ENCODE measurements at places on chromosomes 1 and 21.

DNA sequence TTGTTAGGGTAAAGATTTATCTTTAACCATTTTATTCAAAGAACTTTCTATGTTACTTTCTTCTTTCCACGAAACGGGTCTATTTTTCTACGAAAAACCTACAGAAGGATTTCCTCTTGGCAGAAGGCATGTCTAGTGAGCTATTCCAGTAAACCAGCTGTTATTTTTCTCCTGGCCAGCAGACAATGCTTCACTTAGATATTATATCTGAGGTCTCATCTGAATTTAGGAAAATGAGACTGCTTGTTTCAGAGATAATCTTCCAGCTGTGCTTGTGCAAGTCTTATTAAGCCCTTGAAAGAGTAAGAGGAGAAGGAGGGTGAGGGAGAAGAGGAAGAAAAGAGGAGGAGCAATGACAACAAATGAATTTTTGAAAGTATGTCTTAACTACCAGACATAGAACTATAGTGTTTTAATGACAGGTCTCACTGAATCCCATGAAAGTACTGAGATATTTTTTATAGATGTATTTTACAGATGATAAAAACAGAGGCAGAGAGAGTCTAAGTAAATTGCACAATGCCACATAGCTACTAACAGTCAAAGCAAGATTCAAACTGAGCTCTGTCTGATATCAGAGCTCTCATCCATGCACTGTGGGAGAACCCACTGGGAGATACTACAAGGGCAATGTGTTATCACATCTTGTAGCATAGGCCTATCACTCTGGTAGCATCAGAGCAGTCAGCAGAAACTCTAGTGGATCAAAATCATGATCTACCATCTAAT lies 54.6 kb upstream of the SAMSN1 start:
- no peak for DNase-seq

GRCh38 chr1:181359012-181359411 lies 124.3 kb upstream of the CACNA1E start:
- DNase-seq = no peak

- DNase-seq = no peak
These were observed 142.4 kb downstream of the FCRL5 start for GRCh38 chr1:157409927-157410326.

DNA sequence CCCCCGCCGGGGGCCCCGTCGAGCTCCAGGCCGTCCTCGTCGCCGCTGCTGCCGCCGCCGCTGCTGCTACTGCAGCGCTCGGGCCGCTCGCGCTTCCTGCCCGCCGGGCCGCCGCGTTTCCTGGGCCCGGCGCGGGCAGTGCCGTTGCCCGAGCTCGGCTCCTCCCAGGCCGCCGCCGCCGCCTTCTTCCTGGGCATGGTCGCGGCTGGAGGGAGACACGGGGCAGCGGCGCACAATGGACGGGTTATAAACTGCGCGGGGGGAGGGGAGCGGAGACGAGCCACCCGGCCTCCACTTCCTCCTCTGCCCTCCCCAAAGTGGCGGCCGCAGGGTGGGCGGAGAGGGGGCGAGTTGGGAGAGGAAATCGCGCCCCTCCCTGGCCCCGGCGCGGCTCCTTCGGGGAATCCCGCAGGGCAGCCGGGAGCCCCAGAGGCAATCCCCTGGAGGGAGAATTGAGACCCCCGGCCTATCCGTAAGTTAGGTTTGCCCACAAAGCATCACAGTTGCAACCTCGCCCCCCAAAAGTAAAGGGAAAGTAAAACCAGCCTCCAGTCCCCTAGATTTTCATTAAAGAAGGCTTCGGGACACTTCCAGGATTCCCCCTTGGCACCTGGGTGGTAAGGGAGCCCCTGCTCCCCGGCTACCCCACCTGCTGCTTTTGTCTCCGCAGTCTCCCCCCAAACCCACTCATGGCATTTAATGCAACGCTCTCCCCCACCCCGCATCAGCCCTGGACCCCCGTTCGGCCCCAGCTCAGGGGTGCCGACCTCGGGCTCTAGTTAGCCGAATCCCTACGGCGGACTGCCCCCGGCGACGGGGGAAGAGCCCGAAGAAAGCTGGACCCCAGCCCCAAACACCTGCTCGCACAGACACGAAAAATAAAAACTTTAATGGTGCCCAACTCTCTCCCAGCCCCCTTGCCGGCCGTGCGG lies 893 bp downstream of the RCC2 start:
- DNase-seq = no peak

GRCh38 chr1:36859926-36860325 lies 174.4 kb downstream of the GRIK3 start:
- DNase-seq = no peak

DNA sequence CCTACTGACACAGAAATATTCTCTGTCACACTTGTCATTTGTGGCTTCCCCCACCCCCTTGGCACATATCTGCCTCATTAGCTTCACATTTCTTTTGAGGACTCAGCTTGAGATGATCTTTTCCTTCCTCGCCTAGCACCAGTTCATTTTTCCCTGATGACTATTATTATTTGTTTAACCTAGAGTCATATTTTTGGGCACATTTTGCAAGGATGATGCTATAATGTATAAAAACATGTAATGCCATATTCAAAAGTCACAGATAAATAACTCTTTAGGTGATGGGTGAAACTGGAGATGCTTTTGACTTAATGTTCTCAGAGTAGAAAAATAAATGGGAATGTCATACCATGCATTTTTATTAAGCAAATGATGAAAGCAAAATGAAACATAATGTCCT lies 202.7 kb downstream of the BACH1 start:
- DNase-seq = peak; percentile 47

DNA sequence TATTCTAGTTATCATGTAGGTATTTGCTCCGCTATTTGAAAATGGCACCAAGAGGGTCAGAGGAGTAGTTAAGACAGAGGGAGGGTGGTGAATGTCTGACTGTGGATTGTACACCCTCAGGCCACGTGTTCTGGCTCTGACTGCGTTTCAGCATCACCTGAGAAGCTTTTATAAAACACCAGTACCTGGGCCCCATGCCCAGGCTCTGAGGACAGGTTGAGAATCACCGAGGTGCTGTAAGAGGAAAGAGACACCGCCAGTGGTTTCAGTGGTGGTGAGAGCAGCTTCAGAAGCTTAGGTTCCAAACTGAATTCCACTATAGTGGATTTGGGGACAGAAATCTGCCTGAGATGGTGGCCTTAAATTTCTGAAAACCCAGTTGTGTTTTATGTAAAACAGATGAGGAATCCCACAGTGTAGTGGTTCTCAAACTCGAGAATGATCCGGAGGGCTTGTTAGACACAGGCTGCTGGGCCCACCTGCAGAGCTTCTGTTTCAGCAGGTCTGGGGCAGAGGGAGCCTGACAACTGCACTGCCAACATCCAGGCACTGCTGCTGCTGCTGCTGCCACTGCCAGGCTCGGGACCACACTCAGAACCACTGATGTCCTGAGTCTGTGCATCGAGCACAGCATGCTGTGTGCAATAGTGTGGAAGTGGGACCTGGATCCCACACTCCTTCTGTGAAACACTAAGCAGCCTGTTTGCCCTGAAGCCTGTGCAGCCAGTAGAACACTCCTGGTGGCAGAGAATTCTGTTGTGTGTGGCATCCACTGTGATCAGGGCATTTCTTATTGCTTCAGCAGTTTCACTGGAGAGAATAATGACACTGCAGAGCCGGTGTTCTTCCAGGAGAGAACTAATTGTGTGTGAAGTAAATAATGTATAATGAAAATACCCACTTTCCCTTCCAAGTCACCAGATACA lies 98.7 kb downstream of the SUSD4 start:
- no peak for DNase-seq

- no peak for DNase-seq
These were observed 113.9 kb downstream of the CLIC6 start for GRCh38 chr21:34782506-34783360.

DNA sequence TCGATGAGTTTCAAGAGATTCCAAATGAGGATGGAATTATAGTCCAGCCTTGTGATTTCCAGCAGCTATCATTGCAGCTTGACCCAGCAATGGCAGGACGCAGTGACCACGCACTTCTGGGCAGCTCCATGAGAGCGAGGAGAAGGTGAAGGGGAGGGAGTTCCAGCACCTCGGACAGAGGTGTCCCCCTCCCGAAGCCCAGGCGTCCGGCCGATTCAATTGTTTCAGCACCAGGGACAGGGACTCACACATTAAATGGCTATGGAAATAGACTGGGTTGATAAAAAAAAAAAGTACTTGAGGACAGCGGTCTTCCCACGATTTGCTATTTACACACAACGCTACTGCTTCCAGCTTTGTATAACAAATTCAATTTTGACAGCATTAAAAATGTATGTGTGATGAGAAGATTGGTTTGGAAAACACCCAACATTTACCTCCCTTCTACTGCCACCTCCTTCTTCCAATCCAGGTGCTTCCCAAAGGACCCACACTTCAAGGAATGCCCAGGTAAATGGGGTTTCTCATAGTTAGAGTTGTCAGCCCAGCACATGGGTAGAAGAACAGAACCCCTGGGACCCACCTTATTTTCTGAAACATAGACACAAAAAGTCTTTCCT lies 71.8 kb downstream of the DISP3 start:
- peak; percentile 37 for DNase-seq

GRCh38 chr1:9263984-9264872 lies 28.5 kb upstream of the SPSB1 start:
- DNase-seq = no peak

DNA sequence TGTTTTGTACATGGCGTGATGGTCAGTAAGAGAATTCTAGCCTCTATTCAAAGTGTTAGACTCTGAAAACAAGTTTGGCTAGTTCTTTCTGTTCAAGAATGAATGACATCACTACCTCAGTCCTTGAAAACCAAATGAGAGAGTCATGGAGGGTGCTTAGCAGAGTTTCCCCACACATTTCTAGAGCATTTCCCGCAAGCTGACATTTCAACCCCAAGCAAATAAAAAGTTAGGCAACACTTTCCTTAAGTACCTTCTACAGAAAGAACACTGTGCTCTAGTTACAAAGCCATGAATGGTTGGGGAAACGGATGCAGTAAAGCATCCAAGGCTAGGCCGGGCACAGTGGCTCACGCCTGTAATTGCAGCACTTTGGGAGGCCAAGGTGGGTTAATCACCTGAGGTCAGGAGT lies 47.9 kb upstream of the SLC44A3 start:
- no peak for DNase-seq

DNA sequence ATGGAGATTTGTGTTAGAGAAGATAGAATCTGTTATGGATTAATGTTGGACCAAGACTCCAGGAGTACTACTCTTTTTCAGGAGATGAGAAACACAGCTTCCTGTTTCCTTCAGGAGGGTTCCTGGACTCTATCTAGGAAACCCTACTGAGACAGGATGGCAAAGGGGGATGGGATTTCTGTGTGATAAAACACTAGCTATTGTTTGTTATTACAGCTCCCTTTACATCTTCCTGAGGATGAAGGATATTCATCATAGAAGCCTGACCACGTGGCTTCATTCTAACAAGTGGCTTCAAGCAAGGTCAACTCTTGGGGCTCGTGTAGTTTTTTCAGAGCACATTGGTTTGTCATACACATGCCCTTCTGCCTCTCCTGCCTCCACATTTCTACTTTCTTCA lies 33.3 kb downstream of the RGL1 start:
- DNase-seq = no peak

DNA sequence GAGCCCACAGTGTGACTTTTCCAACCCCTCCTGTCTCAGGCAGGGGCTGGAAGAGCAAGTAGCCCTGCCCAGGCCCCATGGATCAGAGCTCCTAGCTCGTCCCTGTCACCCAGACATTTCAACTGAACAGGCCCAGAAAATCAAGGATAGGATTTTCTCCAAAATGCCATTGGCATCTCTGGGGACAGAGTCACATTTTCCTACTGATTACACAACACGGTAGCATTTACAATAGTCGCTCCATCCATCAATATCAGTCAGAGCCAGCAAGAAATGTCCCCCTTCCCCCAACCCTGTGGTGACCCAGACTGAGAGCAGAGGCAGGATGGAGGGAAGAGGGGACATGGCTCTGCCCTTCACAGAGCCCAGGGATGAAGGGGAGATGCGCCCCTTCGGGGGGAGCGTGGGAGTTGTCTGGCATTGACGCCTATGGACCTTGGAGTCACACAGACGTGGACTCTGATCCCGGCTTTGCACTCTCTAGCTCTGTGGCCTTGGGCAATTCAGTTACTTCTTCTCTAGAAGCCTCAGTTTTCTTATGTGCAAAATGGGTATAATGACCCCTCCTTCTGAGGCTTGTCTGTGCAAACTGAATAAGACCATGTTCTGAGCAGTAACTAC lies 275.6 kb downstream of the FOXD2 start:
- no peak for DNase-seq
